ENCODE measurements at places on chromosomes 3 and 15.

GRCh38 chr15:50192164-50192563, 10.2 kb downstream of the SLC27A2 start:
- DNase-seq: no peak

DNA sequence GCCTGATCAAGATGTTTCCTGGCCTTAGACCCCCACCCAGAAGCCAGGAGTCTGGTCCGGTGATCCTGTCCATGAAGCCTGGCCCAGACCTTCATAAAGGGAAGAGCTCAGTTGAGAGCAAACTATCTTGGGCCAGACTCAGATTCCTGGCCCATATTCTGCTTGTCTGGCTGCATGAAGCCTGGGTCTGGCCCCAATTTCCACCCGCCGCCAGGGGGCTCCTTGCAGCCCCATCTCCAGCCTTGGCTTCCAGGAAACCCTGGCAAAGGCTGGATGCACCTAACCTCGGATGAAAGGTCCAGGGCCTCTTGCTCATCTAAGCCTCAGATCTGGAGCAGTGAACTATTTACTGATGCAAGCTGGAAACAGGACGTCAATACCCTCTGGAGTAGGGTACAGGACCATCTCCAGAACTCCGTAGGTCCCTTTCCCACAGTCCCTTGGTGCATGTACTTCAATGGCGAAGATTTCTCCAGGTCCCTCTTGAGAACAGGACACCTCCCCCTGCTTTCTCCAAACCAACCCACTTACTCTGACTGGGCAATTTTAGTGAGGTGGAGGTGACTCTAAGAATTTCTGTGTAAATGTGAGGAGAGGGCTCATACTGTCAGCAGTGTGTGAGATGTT, 5.6 kb downstream of the FOXL2 start:
- no peak for DNase-seq

- DNase-seq: no peak
Measured at GRCh38 chr3:56467801-56468183, 475 bp downstream of the ERC2 start.

GRCh38 chr3:172607305-172608121, 84.3 kb upstream of the TNFSF10 start:
- no peak for DNase-seq

- DNase-seq: no peak
Measured at GRCh38 chr15:61383421-61383820, 154.3 kb upstream of the RORA start.

- DNase-seq: no peak
Measured at GRCh38 chr15:34620142-34620541, 36.7 kb upstream of the GOLGA8B start.

- no peak for DNase-seq
Measured at GRCh38 chr3:158725348-158726011, 6.8 kb downstream of the RARRES1 start.

Data from stimulated activated CD8-positive, alpha-beta memory T cell treated with anti-CD3 and anti-CD28 coated beads, Interleukin-4, amount 100 ng/mL, for 1 hour (primary cell).